Fibroblast of lung (primary cell): ENCODE measurements at places on chromosomes 11 and 22.

GRCh38 chr11:69797156-69797555 lies 22.0 kb upstream of the FGF4 start:
- DNase-seq: no peak

GRCh38 chr11:113632981-113633380 lies 73.1 kb downstream of the TMPRSS5 start:
- peak; percentile 63 for DNase-seq

- DNase-seq: peak; percentile 0
Observed at GRCh38 chr11:72511393-72512047, 77.2 kb upstream of the CLPB start.

- DNase-seq: no peak
Observed at GRCh38 chr11:19818619-19819018, 106.0 kb downstream of the NAV2 start.

DNA sequence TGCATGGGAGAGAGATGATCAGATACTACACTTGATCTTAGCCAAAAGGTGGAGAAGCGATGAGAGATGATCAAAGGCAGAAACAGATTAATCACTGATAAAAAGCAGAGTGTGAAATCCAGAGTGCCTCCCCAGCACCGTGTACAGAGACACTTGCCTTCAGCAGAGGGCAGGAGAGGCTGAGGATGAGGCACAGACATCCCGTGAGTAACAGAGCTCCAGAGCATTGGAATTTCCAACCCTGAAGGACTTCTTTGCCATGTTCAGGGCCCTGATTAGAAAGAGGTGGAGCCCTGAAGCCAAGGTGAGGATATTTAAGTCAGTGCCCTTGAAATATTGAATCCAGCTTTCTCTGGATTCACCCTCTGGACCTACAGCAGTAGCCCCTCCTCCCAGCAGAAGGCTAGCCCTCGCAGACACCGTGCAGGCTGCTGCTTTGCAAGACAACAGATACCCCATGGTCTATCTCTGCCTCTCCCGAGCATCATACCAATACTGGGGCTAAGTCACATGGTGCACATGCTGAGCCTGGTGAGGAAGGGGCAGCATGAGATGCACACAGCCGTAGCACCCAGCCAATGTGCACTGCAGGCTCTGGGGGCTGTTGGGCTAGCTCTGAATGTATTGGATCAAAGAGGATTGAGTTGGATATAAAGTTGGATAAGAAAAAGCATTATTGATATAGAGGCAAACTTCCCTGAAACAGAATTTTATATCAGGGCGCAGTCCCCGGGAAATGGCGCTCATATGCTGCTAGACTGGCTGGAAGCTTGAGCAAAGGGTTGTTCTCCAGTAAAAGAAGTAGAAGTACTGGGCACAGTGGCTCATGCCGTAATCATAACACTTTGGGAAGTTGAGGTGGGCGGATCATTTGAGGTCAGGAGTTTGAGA lies 200.3 kb upstream of the B3GAT1 start:
- no peak for DNase-seq

DNA sequence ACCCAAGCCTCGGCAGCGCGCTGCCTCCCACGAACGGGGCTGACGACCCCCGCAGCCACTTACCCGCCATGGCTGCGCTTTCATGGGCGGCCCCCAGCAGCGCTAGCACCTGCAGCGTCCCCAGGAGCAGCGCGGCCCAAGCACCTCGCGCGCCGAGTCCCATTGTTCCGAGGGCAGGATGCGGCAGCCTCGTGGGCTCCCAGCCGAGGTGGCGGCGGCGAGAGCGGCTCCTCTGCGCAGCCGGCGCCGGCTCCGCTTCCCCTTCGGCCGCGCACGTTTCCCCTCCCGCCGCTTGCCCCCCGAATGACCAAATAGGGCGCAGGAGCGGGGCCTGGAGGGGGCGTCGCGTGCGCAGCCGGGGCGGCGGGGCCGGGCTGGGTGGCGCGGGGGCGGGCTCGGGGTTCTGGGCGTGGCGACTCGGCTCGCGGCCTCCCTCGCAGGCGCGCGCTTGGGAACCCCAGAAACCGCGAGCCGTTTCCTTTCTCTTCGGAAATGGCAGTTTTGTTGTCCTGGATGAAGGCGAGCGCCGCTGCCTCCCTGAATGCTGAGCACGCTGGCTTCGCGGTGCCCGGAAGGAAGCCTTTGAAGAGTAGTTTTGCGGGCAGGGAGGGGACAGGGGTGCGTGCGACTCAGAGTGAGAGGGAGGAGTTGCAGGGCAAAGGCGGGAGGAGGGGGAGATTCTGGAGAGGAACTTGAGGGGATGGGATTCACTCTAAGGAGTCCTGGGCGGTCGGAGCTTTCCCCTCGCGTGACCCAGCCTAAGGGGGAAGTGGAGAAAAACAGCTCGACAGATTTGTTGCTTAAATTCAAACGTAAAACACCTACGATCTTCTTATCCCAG lies at the start of gene TMEM123:
TMEM123 (minus strand) TSS at position 305 of the 841 bp plus-strand sequence; CDS start at position 163, 142 bp downstream.
- peak; percentile 63 for DNase-seq

GRCh38 chr22:48491451-48491941 lies 1336.2 kb downstream of the BRD1 start:
- no peak for DNase-seq

DNA sequence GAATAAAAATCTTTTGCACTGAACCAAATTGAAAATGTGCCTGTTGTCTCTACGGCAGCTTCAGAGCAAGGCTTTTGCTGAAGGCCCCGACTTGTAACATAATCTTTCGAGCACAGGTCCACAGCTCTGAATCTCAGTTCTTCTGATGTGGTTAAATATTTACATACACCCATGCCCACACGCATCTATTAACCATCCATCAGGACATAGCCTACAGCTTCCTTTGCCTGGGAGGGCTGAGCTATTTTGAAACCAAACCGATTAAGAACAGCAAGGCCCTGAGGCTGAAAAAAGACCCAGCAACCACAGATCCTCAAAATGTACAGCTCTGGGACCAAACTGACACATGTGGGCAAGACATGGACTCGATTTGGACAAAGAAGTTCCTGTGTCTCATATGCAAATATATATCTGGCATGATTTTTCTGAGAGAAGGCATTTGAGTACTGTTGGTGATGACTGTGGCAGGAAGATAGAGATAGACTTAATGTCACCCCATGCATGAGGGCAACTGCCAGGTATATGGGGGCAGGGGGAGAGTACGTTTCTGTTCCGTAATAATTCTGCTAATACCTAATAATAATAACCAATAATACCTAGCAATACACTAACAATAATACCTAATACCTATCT lies 322.7 kb upstream of the PLET1 start:
- no peak for DNase-seq

GRCh38 chr11:92199991-92200390 lies 24.6 kb upstream of the FAT3 start:
- no peak for DNase-seq
